ENCODE measurements at places on chromosomes 4 and X.

DNA sequence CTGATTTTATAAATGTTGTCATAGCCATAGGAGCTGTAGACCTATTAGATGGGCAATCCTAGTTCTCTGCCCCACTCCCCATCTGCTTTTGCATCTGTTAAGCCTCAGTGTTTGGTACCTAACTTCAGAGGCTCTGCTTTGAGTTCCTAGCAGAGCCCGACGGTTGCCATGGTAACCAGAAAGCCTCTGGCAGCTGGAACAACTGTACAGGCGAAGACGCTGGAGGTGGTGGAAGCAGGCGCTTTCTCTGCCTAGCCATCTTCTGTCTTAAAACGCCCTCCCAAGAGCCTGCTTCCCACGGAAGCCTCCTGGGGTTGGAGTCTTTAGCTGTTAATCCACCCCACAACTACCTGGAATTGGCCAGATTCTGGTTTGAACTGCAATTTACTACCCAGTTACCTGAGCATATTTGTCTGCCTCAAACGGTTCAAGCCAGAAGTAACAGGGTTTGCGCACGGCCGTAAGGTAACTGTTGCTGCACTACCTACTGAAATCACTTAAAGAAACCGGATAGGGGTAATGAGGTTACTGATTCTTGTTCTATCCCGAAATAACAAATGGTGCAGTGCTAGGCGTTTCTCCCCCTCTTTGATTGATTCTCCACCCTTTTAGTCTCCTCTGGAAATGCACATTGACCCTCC, 1.0 kb upstream of the GABRG1 start:
- DNase-seq = no peak

GRCh38 chr4:184380707-184381106, 93.6 kb downstream of the IRF2 start:
- no peak for DNase-seq

GRCh38 chrX:18465051-18465450, 39.6 kb downstream of the CDKL5 start:
- DNase-seq = no peak

- no peak for DNase-seq
Measured at GRCh38 chrX:40065296-40066046, 32.3 kb downstream of the BCOR start.

- DNase-seq = no peak
Measured at GRCh38 chr4:112975567-112976355, 73.7 kb upstream of the ANK2 start.

DNA sequence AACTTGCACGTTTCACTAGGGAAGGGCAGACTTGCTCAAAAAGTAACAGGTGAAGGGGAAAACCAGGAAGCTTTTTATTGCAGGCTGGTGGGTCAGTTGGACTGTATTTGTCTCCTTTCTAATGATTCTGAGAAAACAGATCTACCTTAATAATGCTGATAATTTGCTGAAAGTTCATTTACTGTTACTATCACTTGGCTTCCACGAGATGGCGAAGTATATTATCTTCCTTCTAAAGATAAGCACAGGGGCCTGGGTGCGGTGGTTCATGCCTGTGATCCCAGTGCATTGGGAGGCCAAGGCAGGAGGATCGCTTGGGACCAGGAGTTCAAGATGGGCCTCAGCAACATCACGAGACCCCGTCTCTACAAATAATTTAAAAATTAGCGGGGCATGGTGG, 16.4 kb downstream of the CCKAR start:
- no peak for DNase-seq

- no peak for DNase-seq
Measured at GRCh38 chrX:136731207-136731782, 49.4 kb downstream of the ARHGEF6 start.

- DNase-seq = peak; percentile 10
Measured at GRCh38 chrX:116239944-116240840, 69.6 kb downstream of the AGTR2 start.

GRCh38 chr4:62156205-62156604, 956.1 kb downstream of the ADGRL3 start:
- no peak for DNase-seq

GRCh38 chrX:17414027-17414658, 39.1 kb downstream of the NHS start:
- DNase-seq = no peak

DNA sequence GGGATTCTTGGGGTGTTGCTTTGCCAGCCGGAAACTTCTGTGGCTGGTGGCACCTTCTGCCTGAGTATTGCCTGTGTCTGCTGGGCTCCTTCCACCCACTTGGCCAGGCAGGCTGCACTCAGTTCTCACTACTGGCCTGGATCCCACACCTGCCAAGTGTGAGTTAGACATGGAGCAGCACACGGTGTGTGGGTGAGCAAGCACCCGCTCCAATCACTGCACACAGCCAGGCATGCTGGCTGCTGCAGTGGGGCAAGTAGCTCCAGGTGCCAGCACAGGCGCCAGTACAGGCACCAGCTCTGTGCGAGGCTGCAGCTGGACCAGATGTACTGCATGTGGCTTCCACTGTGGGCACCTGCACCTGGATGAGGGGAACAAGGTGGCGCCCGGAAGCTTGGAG, 23.9 kb downstream of the DCUN1D4 start:
- no peak for DNase-seq

GRCh38 chr4:113222471-113222870, 173.0 kb downstream of the ANK2 start:
- no peak for DNase-seq

GRCh38 chr4:94575652-94576051, 123.9 kb downstream of the PDLIM5 start:
- no peak for DNase-seq

DNA sequence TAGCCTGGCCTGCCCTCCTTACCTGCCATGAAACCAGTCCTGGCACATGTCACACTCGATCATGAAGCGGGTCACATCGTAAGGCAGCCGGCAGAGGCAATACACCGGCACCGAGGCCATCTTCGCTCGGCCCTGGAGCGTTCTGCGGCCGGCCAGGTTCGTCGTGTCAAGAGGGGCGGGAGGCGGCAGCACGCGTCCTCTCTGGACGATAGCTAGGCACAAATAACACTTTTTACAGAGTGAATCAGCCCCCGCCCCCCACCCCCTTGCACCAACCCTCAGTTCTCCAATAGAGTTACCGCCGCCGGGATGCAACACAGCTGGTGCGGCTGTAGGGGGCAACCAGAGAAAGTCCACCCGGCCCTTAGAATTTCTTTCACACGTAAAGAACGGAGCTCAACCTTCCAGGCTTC, 1.7 kb downstream of the PHF8 start:
- DNase-seq = peak; percentile 85

- peak; percentile 38 for DNase-seq
Measured at GRCh38 chr4:89572224-89572858, 264.6 kb downstream of the SNCA start.

DNA sequence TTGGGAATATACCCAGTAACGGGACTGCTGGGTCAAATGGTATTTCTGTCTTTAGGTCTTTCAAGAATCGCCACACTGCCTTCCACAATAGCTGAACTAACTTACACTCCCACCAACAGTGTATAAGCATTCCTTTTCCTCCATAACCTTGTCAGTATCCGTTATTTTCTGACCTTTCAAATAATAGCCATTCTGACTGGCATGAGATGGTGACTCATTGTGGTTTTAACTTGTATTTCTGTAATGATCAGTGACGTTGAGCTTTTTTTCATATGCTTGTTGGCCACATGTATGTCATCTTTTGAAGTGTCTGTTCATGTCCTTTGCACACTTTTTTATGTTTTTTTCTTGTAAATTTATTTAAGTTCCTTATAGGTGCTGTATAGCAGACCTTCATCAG, 81.2 kb downstream of the ADAM29 start:
- DNase-seq = no peak

- no peak for DNase-seq
Measured at GRCh38 chr4:57095245-57095644, 14.9 kb downstream of the IGFBP7 start.

GRCh38 chrX:123590842-123591486, 141.9 kb downstream of the THOC2 start:
- no peak for DNase-seq

DNA sequence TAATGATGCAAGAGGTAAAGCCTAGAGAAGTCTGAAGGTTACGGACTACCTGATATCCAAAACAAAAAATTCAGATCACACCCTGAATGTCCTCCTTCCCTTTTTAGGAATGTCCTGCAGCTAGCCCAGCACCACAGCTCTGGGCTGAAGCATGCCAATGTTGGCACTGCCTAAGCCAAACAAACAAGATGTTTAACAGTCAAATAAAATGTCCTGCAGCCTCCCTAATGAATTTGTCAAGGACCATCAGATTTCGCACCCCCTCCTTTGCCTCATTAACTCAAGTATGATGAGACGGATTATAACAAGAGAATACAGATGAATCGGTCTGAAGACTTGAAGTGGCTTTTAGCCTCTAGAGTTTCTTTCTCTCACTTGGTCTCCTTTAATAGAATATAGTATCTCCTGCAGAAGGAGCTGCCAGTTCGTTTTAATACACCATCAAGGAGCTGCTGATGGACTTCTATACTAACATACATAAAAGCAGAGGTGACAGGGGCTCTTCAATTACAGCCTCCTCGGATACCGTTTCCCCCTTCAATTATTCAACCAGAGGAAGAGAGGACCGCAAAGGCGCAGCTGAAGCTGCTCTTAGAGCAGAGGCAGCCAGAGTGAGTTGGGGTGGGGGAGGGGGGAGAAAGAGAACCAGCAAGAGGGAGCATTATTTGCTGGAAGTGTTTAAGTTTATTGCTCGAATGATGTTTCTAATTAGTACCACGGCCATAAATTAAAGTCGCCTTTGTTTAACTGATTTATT, 3.0 kb upstream of the MAB21L2 start:
- DNase-seq = no peak

- DNase-seq = no peak
Measured at GRCh38 chrX:49040376-49040955, 2.7 kb downstream of the TFE3 start.

GRCh38 chr4:140054861-140055260, 99.1 kb downstream of the MAML3 start:
- DNase-seq = no peak

- DNase-seq = no peak
Measured at GRCh38 chrX:126557151-126557550, 4.5 kb upstream of the DCAF12L1 start.

DNA sequence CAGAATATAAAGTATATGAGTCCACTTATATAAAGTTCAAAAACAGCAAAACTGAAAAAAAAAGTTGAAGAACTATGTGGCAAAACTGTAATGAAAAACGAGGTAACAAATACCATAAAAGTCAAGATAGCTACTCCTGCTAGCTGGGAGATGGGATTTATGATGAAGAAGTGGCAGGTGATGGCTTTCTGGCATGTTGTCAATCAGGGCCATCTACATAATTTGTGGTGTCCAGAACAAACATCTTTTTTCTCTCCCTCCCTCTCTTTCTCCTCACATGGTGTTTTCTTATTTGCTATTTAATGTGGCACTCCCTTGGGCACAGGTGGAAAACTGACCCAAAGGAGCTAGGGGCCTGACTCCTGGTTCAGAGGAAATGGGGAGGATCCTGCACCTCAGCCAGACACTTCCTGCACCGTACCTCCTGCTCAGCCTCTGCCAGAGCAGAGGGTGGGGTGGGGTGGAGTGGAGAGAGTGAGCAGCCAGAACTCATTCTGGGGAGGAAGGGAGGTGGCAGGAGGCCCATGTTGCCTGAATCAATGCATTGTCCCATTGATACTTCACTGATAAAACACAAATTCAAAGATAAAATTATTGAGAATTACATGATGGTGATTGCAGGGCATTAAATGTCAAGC, 5.3 kb upstream of the SAP30 start:
- DNase-seq = no peak

DNA sequence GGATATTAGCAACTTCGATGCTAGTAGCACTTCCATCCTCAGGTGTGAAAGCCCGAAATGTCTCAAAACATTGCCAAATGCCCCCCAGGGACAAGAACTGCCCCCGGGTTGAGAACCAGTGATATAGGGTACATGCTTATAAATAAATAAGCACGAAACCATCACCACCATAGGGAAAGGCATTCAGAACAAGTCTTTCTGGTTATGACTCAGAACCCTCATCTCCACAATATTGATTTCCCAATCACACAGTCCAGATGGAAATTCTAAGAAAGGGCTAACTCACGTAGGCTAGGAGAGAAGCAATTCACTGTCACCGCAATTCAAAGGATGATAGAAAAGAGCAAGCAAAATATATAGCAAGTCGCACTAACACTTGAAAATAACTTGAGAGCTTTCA, 84.8 kb downstream of the ANOS1 start:
- DNase-seq = no peak

- DNase-seq = no peak
Measured at GRCh38 chr4:117447925-117448324, 362.5 kb upstream of the TRAM1L1 start.

- DNase-seq = no peak
Measured at GRCh38 chr4:26029568-26030131, 115.6 kb downstream of the SMIM20 start.

DNA sequence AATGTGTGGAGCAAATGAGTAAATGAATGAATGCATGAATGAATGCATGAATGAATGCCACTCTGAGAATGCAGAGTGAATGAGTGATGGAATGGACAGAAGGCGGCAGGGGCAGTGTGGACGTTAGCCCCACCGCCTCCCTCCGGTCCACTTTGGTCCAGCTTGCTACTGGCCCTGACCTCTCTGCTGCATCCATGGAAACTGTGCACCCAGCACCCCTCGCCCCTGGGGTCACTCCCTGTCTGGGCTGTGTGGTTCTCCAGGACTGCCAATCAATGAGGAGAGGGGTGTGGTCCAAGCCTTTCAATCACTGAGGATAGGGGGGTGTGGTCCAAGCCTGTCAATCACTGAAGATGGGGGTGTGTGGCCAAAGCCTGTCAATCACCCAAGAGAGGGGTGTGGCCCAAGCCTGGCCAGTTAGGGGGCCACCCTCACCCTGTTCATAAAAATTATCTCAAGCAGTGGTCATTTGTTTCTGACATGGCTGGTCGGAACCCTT, 39.2 kb upstream of the ASMTL start:
- DNase-seq = no peak

DNA sequence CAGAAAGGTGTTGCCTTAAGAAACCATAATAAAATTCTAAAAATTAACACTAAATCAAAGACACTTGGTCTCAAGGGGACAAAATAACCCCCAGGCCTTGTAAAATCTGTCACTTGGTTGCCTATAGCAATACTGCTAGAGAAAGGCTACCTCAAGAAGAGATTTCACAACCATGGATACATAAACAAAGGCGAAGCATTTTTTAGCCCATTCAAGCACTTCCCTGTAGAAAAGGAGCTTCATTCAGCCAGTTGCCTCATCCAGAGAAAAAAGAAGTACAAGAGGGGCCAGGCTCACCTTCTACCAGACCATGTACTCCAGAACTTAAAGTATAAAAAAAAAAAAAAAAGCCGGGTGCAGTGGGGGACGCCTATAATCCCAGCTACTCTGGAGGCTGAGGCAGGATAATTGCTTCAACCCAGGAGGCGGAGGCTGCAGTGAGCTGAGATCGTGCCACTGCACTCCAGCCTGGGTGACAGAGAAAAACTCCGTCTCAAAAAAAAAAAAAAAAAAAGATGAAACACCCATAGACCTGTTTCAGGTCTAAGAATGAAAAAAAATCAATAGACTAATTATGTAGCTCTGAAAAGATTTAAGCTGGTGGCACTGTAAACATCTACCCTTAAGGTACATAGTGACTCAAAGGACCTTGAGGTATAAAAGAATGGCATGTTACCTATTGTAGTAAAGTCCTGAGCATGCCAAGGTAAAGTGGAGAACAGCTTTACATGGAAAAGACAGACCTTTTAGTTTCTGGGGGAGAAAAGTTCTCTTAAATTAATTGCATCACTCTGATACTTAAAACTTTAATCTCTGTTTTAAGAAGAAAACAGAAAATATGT, 18.0 kb downstream of the RUFY3 start:
- no peak for DNase-seq

Data from SHP77 (cell line).